ENCODE measurements at places on chromosomes 1 and 21. TPM values are rescaled to one million over a fixed set of nuclear protein-coding genes. Genes with fewer than 3 reads are reported as not detected.

Gene UTS2
- polyA plus RNA-seq = not detected

Gene FCRL2
- not detected for polyA plus RNA-seq

Gene SYF2
- 49.3 TPM for polyA plus RNA-seq

Gene A3GALT2
- polyA plus RNA-seq = not detected

Gene NR0B2
- 20.9 TPM for polyA plus RNA-seq

Gene PLA2G2D
- not detected for polyA plus RNA-seq

Gene HRNR
- polyA plus RNA-seq = 0.04 TPM

Gene CHIA
- polyA plus RNA-seq = 0.05 TPM

Gene PHF13
- 8.0 TPM for polyA plus RNA-seq

Gene IFNLR1
- 3.4 TPM for polyA plus RNA-seq

DNA sequence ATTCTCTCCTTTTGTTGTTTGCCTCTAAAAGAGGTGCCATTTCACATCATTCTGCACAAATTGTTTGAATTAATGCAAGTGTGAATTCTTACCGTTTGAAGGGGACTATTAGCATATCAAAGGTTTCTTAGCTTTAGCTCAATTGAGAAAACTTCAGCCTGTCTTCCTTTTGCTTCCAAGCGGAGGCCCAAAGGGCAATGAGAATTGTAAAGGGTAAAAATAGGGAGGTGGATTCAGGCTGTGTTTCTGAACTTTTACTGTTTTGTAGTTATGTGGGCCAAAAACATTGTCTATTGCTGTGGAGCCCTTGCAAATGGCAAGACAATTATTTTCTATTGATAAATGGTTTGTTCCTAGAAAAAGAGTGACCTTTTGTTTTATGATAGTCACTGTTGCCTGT, 3.6 kb downstream of the ADGRL2 start:
- no peak for DNase-seq

GRCh38 chr1:170670802-170671628, 7.1 kb downstream of the PRRX1 start:
- DNase-seq = no peak

GRCh38 chr1:215635827-215636226, 68.7 kb downstream of the KCTD3 start:
- DNase-seq = no peak

- DNase-seq = no peak
These were observed 5.0 kb downstream of the NGF start for GRCh38 chr1:115332813-115333608.

DNA sequence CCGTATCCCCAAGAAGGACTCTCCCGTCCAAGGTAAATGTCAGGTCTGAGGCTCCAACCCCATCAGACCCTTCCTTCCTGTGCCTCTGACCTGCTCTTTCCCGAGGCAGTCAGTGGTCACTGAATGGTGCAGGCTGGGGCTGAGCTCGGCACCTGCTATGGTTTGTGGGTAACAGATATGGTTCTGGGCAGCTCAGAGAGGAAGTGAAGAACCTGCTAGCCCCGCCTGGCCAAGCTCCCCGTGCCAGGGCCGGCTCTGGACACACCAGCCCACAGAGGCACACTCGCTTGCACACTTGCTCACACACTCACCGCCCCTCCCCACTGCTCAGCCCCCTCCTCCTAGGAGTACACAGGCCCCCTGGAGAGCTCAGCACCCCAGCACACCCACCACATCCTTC, 16.4 kb downstream of the NCMAP start:
- DNase-seq = no peak

DNA sequence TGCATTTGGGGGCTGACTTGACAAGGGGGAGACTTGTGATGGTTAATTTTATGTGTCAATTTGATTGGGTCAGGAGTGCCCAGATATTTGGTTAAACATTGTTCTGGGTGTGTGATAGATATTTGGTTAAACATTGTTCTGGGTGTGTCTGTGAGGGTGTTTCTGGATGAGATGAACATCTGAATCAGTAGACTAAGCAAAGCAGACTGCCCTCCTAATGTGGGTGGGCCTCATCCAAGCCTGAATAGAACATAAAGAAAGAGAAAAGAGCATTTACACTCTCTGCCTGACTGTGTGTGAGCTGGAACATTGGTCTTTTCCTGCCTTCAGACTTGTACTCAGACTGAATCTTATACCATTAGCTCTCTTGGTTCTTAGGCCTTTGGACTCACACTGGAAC, 113.5 kb downstream of the ODF2L start:
- no peak for DNase-seq

DNA sequence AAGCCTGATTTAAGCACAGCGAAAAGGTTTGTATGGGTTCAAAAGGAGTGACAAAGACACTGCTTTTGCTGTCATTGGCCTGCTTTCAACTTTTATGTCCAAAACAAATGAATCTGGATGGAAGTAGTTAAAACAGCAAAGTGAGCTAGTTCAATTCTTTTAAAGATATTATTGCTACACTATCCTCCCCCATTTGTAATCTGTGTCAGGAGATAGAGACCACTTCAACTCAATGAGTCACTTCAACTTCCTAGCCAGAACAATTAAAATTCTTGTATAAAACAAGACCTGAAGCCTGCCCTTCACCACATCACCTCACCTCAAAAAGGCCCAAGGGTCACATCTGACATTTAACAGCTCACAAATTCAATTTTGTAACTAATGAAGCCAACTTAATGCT, 364.1 kb upstream of the LYPLAL1 start:
- no peak for DNase-seq

DNA sequence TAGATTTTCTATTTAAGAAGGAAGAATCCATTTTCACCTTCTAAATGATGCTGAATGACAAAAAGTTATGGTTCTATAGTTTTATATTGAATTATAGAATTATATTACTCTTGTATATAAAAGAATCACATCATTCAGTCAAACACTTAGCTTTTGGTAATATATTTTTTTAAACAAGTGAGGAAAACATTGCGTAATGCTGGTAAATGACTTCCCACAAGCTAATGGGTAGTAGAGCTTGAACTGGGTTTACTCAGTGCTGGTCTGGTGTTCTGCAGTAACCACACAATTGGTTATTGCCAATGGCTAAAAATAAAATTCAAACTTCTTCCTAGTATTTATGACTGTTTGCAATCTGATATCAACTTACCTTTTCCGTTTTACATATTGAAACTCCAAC, 10.6 kb upstream of the GIPC2 start:
- no peak for DNase-seq

DNA sequence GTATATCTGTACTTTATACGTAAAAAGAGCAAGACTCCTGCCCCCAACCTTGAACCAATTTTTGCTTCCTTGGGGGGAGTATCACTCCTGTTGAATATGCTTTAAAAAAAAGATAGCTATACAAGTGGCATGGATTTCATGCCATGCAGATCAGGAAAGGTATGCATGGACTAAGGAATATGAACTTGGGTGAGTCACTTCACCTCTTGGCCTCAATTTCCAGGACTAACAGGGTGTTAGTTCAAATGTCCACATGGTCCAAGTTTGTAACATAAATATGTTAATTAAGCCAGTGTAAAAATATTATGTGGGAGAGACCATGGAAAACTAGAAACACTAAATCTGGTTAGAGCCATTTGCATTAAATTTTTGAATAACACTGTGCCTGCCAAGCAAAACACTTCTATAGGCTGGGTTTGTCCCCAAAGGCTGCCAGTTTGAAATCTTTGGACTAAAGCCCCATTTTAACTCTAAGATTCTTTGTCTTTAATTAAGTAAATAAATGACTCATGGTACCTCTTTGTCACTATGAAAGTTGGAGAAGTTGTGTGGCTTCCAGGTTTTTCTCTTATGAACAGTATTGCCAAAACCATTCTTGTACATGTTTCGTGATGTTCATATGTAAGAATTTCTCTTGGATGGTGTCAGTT, 33.1 kb downstream of the FAM177B start:
- DNase-seq = no peak

DNA sequence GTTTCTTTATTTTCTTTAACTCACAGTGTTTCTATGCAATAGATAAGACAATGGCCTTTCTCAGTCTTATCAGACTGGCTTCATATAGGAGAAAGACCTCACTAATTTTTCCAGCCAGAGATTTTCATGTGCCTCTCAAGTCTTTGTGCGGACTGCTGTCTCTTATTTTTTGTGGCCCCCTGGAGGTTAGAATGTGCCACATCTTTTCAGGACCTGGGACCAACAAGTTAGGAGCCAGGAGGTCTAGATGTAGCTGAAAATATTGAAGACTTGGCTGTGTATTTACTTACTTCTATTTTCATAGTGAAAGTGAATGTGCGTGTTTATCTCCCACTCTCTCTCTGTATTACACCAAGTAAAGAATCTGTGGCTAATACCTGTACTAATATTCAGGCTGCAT, 42.1 kb upstream of the CFHR3 start:
- no peak for DNase-seq

GRCh38 chr1:153750026-153750995, 22.5 kb downstream of the INTS3 start:
- DNase-seq = no peak

- DNase-seq = no peak
These were observed 46.8 kb upstream of the SYNC start for GRCh38 chr1:32749332-32749731.

DNA sequence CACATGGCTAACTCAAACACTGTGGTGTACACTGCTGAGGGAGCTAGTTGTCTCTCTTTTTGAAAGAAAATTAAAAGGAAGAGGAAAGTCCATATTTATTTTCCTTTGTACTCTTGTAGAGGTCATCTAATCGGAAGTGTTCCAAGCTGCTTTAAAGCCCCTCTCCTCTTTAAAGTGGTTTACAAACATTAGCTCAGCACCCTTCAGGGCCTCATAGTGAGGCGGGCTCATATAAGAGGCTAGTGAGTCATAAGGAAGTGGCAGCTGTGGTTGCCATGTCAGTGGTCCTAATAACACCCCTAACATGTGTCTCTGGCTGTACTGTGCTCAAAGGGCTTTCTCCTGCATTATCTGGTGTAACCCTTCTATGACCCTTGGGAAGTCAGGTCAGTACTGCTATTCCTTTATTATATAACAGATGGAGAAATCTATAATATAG, 104.4 kb upstream of the SERBP1 start:
- no peak for DNase-seq

DNA sequence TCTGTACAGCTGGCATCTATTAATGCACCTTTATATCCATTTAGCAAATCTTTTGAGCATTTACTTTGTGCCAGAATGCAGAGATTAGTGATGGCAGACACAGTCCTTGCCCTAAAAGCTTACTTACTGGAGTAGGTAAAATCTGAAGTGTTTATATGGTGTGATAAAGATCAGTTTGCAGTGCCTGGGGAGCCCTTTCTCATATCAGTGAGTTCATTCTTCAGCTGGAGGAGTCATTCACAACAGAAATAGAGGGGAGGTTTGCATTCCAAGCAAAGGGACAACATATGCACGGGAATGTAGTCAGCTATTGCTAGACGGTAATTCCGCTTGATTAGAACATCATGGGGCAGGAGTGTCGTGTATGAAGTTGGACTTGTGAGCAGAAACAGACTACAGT, 8.4 kb downstream of the SLC35F3 start:
- no peak for DNase-seq

DNA sequence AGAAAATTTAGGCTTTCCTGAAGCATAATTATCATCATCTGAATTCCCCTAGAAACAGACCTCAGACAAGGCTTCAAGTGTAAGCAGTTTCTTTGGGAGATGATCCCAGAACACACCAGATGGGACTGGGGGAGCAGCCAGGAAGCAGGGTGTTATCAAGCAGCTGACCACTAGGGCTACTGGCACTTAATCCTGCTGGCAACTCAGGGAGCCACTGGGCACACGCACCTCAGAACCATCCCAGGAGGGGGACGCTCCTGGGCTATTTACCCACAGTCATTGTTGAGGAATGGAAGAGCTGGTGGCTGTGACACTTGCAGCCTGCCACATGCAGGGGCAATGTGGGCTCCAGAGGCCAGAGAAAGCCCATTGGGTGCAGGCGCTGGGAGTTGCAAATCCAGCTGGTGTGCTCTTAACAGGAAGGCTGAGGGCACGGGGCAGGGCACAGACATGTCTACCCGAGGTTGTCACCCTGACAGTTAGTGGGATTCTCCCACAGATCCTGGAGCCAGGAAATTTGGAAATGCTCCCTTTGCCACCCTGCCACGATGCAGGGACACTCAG, 15.1 kb upstream of the IL22RA1 start:
- DNase-seq = no peak

- DNase-seq = no peak
These were observed 149.7 kb upstream of the RRP15 start for GRCh38 chr1:218135371-218135770.
